ENCODE measurements at places on chromosomes 4 and X. TPM values are rescaled to one million over a fixed set of nuclear protein-coding genes. Genes with fewer than 3 reads are reported as not detected.

Gene GABRE
- total RNA-seq = 2.9 TPM

DNA sequence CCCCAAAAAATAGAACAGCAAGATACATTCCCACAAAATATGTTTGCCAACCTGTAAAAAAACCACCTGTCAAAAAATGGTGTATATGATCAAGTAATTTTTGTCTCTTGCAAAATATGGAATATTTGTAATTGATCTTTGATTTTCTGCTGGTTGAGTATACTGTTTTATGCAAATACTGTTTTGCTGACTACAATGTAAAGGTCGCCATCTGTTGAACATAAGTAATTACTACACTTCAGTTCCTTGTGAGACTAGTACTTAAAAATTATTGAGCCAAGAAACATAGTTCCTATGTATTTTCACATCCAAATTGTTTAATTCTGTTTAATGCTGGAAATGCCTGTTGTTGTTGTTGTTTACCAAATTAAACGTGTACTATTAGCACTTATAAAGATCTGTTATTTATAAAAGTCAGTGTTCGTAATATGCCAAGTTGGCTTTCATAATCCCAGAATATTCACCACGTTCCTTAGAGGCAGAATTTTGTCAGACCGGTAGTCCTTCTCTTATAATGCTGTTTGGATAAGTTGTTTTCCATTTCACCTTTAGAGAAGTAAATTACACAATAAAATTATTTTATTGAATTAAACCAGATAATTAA, 144.2 kb downstream of the PDLIM5 start:
- no peak overlapping the region for H3K4me3 ChIP-seq
- no peaks in the 10 kb centered on the region for H3K4me1 ChIP-seq
- no peaks in the 10 kb centered on the region for H3K27me3 ChIP-seq
- no peak overlapping the region for H3K27ac ChIP-seq
- DNase-seq = peak; percentile 18
- no peaks in the 10 kb centered on the region for H3K36me3 ChIP-seq

DNA sequence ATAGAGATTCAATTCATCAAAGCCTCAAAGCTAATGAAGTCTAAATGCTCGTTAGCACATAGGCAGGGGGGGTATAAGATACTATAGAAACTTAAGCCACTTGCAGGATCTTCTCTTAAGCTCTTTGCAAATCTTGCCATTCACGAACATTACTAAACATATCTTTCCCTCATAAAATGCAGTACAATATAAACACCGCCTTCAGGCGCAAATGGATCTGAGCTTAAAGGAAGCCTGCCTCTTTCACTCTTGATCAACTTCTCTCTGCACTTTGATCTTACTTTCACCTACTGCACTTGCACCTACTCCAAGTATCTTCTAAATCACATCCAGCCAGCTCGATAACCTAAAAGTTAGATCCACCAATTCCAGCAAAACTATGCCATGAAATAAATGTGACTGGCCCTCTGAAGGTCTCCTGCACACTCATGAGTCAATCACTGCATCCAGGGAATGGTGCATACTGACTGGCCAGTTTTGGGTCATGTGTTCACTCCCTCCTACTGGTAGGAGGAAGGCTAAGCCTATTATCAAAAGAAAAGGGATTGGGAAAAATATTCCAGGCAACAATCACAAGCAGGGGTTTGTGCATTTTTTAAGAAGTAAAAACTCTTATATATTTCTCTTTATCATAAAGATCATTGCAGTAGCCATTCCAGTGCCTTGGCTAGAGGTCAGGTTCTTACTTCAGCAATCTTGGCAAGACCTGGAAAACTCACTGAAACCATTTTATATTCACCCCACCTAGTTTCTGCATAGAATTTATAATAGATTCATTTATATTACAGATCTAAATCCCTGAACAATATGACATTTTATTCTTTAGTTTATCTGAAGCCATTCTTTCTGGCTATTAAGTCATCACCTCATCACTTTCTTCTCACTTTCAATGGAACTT, 222.0 kb downstream of the PPP3CA start:
- no peak overlapping the region for H3K27ac ChIP-seq
- H3K36me3 ChIP-seq = no peaks in the 10 kb centered on the region
- no peaks in the 10 kb centered on the region for H3K27me3 ChIP-seq
- no peaks in the 10 kb centered on the region for H3K4me1 ChIP-seq
- no peak overlapping the region for H3K4me3 ChIP-seq
- no peak for DNase-seq

DNA sequence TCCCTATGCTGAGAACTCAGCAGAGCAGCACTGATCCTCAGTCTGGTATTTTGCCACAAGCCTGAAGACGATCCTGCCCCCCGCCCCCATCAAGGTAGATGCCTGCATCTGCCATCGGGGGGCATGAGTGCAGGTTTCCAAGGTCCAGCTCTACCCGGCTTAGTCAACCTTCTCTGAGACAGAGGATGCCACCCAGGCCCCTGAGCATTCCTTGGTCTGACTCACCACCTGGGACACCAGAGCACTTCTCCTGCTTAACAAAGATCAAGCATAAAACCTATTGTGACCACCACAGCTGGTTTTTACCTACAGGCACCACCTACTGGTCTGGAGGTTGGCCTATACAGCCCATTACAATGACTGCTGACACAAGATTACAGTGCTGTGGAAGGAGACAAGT, 1168.1 kb downstream of the PCDH19 start:
- H3K27me3 ChIP-seq = no peaks in the 10 kb centered on the region
- no peak overlapping the region for H3K27ac ChIP-seq
- no peak overlapping the region for H3K4me3 ChIP-seq
- H3K4me1 ChIP-seq = no peaks in the 10 kb centered on the region
- H3K36me3 ChIP-seq = no peaks in the 10 kb centered on the region

GRCh38 chrX:3598046-3598605, 115.3 kb downstream of the PRKX start:
- no peak overlapping the region for H3K4me3 ChIP-seq
- no peak for DNase-seq
- H3K36me3 ChIP-seq = no peaks in the 10 kb centered on the region
- no peak overlapping the region for H3K27ac ChIP-seq
- H3K27me3 ChIP-seq = no peaks in the 10 kb centered on the region

GRCh38 chr4:8283631-8284121, 14.1 kb downstream of the HTRA3 start:
- H3K27ac ChIP-seq = no peak overlapping the region
- H3K4me3 ChIP-seq = no peak overlapping the region
- no peaks in the 10 kb centered on the region for H3K36me3 ChIP-seq
- no peaks in the 10 kb centered on the region for H3K27me3 ChIP-seq

DNA sequence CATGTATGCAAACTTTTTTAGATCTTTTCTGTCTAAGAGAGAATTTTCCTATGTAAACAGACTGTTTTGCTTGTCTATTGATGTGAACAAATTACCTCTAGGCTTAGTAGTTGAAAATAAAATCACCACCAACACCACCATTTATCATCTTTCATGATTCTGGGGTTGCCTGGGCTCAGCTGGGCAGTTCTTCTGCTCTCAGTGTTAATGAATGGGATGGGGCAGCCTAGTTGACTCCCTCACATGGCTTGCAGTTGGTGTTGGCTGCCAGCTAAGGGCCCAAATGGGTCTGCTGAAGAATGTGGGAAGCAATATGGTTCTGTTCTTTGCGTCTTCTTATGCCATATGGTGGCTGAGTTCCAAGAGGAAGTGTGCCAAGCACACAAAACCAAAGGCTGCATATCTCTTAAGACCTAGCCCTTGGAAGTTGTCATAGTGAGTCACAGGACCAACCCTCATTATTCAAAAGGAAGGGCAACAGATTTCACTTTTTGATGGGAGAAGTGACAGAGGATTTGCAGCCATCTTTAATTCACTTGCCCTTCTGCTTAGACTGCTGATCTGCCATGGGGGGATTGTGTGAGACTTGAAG, 17.9 kb downstream of the REELD1 start:
- DNase-seq = no peak
- no peaks in the 10 kb centered on the region for H3K36me3 ChIP-seq
- no peaks in the 10 kb centered on the region for H3K4me1 ChIP-seq
- H3K27ac ChIP-seq = no peak overlapping the region
- H3K27me3 ChIP-seq = no peaks in the 10 kb centered on the region
- no peak overlapping the region for H3K4me3 ChIP-seq

- H3K27me3 ChIP-seq = no peaks in the 10 kb centered on the region
- DNase-seq = no peak
- H3K27ac ChIP-seq = peak overlapping the region; percentile 18
- peaks cover 51% of the 10 kb centered on the region for H3K36me3 ChIP-seq
- no peak overlapping the region for H3K4me3 ChIP-seq
Measured at GRCh38 chr4:108047199-108047598, 57.5 kb downstream of the HADH start.

- H3K27ac ChIP-seq = no peak overlapping the region
- DNase-seq = no peak
- no peaks in the 10 kb centered on the region for H3K4me1 ChIP-seq
- no peaks in the 10 kb centered on the region for H3K27me3 ChIP-seq
- no peak overlapping the region for H3K4me3 ChIP-seq
Measured at GRCh38 chrX:130637591-130637990, 235.8 kb downstream of the RBMX2 start.
